D341Med (cell line): ENCODE measurements at places on chromosomes 1 and 21.

- DNase-seq = no peak
Measured at GRCh38 chr21:42622284-42622683, 31.1 kb upstream of the PDE9A start.

- no peak for DNase-seq
Measured at GRCh38 chr1:15627343-15627988, 10.2 kb downstream of the DDI2 start.

GRCh38 chr1:156436141-156437036, 64.2 kb downstream of the MEF2D start:
- no peak for DNase-seq

- DNase-seq = no peak
Measured at GRCh38 chr1:26923711-26924110, 2.2 kb downstream of the NUDC start.

- no peak for DNase-seq
Measured at GRCh38 chr21:34724131-34724856, 55.5 kb downstream of the CLIC6 start.

DNA sequence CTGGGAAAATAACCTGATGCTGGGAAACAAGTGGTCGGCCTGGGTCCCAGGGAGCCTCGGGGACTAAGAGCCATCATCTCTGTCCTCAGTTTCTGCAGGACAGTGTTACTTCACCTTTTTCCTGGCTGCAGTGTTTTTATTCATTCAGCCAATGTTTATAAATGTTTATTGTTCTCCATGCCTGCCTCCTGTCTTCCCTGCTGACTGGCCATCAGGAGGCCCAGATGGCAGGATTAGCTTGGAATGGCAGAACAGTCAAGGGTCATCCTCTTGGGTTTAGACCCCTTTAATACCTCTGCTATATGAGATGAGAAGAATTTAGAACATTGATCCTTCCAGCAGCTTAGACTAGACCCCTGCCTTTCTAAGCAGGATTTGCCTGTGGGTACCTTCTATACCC, 13.3 kb downstream of the MAPKAPK2 start:
- DNase-seq = no peak

GRCh38 chr21:38486706-38487105, 11.6 kb downstream of the ERG start:
- no peak for DNase-seq

- no peak for DNase-seq
Measured at GRCh38 chr1:23551849-23552248, 7.5 kb downstream of the ID3 start.

DNA sequence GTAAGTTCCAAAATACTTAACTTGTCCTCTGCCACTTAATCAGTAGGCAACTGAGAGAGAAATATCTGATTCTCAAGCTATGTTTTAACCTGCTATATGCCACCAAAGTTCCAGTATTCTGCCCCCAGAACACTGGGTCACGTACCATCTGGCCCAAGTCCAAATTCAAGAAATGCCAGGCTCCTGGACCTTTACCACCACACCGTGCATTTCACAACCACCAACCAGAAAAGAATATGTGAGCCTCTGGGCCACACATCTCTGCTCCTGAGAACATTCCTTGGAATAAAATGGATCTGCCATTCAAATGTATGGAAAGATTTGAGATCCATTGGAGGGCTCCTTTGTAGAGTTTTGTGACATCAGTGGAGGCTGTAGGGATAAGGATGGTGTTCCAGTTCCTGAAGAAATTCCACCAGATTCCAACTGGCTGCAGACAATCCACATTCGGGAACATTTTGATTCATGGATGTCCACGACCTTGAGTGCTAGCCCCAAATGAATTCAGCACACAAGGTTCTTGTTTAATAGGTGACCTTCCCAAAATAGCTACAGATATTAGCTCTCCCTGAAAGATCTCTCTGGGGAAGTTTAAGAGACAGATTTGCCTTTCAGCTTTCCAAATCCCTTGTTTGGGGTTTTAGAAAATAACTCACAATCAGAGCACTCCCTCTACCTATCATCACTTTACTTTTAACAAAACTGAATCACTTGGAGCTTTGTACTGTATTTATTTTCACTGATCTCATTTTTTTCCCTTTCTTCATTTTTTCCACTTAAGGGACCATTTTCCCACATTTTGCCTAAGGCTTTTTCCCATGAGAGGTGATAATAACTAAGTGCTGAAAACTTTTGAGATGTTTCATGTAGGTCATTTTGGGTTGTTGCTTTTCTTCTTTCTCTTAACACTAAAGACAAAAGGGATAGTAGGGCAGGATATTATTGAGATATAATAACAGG, 128.4 kb upstream of the ZC3H11B start:
- DNase-seq = no peak

DNA sequence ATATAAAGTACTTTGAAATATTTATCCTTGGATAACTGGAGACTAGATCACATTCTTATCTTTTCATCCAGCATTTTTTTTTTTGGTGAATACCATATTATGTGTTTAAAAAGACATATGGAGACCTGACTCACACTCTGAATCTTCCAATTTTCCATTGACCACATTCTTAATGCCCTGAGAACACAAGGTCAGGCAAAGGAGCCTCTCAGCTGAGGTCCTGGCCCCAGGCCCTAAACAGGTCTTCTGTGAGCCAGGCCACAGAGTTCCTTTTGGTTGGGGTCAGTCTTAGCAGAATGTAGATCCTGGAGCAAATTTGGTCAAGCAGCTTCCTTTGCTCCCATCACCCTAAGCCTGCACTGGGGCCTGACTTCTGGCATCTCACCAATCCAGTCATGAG, 390.1 kb upstream of the ST6GALNAC5 start:
- DNase-seq = no peak

GRCh38 chr1:31961536-31961935, 23.4 kb upstream of the PTP4A2 start:
- DNase-seq = no peak

DNA sequence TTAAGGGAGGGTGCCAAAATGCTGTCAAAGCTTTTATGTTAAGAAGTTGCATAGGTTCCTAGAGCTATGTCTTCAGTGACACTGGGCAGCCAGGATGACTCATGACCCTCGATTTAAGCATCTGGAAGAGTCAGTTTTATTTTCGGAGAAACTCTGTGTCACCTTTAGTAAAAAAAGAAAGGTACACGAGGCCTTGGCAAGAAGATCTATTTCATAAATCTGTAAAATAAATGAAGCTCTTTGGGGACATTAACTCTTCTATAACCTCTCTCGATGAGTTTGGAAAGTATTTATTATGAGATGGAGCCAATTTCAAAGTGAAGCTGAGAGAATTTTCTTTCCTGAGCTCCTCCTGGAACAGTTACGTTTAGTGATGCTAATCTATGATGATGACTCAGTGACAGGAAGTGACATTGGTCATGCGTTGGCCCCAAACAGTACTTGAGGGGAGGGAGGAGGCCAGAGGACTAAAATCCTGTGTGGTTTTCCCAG, 156.5 kb downstream of the HLX start:
- no peak for DNase-seq

DNA sequence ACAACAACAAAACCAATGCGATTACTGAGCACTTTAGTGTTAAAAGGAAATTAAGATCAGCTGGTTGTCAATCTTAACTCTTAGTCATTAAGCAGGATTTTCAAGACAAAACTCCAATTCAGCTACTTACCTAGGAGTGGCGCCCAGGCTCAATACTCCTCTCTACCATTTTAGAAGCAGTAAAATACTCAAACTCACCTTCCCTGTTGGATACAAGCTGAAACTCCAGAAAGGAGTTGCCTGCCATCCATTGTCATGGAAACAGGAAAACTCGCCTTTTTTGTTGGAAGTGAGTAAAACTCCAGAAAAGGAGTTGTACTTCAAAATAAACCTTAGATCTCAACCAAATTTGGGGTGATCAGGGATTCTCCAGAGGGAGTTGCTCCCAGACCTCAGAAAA, 127.0 kb upstream of the F3 start:
- DNase-seq = no peak

GRCh38 chr1:201535046-201535918, 3.6 kb upstream of the NAV1 start:
- DNase-seq = no peak

DNA sequence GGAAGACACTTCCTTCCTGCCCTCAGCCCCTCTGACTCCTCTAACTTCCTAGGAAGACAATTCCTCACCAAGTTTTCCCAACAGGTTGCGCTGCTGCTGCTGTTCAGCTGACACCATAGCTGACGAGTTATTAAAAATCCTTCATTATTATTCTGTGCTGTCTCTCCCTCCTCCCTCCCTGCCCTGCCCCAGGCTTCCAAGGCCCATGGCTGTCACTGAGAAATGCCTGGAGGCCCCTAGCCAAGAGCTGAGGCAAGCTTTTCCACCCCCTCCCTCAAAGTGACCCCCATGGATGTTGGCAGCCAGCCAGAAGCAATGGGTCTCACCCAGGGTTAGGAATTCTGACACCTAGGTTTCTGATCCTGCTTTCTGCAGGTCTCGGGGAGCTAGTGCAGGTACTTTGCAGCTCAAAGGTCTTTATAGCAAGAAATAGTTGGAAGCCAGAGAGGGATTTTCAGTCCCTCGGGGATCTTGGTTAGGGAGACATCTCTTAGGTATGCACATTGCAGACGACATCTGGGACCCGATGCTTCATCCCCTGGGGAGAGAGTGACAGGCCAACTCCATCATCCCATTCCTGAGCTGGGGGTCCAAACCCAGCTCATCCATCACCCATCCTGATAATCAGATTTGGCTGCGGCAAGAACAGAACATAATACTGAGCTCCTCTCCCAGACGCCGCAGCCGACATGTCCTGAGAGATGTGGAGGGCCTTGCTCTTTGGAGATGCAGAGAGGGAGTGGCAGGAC, 65.0 kb downstream of the KIRREL1 start:
- DNase-seq = peak; percentile 79

GRCh38 chr1:180168786-180169639, 14.3 kb downstream of the QSOX1 start:
- DNase-seq = peak; percentile 83

DNA sequence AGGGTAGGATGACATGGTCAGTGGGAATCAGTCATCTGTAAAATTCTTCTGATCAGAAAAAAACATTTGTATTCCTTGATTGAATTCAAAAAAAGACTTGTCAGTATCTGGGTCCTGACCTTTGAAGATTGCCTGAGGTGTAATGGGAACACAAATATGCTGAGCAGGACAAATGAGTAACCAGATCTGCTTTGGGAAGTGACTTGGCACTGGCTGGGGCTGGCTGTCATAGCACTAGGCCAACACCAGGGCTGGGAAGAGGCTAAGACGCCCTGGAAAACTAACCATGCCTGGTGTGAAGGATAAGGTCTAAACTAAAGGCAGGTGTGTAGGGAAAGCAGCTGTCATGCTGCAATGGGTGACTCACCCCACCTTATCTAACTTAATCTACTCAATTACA, 452.9 kb upstream of the BEND5 start:
- DNase-seq = no peak

DNA sequence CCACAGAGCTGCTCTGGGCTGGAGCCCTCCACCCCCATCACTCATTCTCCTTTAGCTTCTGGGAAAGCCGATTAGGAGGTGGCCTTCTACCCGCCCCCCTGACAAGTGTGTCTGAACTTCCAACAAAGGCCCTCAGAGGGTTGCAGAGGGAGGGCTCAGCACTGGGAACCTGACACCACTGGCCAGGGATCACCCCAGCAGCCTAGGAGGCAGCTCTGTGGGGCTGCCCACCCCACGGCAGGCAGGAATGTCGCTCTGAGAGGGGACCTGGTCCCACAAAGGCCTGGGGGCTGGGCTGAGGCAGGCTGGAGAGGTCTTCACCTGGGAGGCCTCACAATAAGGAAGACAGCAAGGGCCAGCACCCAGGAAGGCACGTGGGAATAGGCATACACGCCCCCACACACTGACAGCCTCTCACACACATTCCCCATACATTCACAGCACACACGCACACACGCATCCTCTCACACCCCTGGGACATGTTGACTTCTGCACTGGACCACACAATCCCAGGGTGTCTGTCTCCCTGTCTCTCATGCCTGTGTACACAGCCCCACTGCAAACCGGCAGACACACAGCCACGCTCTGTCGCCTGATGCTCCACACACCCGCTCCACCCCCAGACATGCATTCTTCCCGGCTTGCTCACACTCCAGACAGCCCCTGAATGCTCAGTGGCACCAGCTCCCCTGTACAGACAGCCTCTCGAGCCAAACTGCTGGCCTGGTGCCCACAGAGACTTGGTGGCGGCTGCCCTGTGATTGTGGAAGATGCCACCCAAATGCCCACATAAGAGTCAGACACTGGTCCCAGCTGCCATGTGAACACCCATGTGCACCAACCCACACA, 30.7 kb downstream of the DMBX1 start:
- DNase-seq = no peak

DNA sequence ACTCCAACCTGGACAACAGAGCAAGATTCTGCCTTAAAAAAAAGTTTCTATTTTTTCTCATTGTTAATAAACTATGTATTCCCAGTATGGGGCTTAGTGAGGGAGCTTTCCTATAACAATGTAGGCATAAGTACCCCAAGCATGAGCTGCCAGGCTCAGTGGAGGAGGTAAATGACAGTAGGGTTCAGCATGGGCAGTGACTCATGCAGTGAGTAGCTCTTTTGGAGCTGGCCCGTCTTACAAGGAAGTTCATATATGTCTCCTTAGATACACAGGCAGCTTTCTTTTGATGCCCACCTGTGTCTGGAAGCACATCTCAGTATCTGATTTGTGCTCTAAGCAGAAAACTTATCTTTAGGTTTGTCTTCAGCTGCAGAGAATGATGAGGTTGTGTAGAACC, 57.9 kb downstream of the ZNF678 start:
- DNase-seq = no peak

GRCh38 chr1:204286315-204286714, 72.5 kb upstream of the GOLT1A start:
- no peak for DNase-seq

- DNase-seq = no peak
Measured at GRCh38 chr1:236920286-236920894, 83.9 kb downstream of the MT1HL1 start.

GRCh38 chr1:2431518-2431917, 19.2 kb upstream of the PEX10 start:
- no peak for DNase-seq

DNA sequence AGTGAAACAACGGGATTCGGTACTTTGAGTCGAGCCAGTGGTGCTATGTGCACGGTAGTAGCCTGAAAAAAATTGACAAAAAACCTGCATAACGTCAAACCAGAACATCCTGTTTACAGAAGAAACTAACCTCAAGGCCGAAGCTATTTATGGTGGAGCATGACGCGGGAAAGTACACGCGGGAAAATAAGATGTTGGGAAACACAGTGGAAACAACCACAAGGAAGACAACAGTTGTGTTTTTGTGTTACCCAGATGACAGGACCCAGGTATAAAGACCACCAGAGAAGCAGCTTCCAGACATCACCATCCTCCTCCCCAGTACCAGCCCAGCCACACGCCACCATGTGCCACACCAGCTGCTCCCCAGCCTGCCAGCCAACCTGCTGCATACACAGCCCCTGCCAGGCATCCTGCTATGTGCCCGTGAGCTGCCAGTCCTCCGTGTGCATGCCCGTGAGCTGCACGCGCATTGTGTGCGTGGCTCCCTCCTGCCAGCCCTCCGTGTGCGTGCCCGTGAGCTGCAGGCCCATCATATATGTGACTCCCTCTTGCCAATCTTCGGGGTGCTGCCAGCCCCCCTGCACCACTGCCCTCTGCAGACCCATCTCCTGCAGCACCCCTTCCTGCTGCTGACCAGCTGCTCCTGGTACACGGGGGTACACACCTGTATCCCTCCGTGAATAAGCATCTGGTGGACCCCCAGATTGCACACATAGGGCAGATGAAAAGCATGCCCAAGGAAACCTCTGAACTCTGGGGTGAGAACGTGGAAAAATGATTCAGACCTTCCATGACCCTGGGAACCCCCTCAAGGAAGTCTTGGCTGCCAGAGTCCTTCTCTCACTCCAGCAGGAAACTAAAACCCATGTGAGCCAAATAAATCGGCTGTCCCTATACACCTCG, at the start of gene KRTAP12-3:
TSS of gene KRTAP12-3 (plus strand) at position 298 of the 906 bp plus-strand sequence. CDS start at position 346, 48 bp downstream.
- no peak for DNase-seq
